Kidney (tissue), 22 donors: ENCODE measurements at places on chromosomes 3 and 15.
A peak's percentile ranks its signal among the peaks of the same experiment; 100 is the strongest.

DNA sequence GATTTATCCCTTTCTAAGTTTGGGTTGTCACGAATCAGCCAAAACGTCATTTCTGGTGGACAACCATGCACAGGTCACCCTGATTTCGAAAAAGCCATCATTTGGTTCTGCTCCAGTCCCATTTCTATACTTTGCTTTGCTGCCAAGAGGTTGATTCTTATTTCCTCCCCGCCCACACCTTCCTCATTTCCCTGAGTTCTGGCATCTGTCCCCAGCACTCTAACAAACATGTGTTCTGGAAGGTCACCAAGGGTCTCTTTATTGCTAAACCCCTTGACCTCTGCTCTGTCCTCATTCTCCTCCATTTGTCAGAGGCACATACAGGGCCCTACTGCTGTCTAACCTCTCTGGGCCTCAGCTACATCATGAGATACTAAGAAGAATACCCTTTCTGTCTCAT, 36.4 kb upstream of the PTPRG start:
- DNase-seq = no peak

DNA sequence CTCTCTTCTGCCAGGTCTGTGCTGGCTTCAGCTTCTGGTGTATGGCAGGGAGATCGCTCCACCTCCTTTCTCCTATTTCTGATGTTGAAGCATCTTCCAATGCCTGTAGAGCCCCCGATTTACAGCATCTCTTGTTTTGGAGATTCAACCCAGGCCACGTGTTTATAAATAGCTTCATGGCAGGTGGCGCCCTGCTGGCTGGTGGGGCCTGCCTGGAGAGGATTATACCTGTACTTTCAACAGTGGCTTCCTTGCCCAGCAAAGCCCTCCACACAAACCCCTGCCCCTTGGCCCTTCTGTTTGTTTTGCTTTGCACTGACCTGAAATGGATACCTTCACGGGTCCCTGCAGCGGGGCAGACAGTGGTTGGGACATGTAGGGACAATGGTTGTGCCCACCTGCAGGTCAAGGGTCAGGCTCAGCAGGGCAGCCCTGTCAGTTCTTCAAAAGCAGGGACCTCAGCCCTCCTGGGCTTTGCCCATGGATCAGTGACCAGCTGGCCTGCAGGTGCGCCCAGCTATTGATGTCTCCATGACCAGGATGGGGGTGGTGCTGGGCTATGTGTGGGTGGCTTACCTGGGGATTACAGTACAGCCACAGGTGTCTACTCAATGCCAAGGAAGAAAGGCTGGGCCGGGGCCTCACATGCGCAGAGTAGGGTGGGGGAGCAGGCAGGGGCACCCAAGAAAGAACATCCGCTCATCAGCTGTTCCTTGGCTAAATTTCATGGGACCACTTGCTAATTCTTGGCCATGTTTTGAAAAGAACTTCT, 112.7 kb upstream of the PRR23C start:
- peak; percentile 12 for DNase-seq

DNA sequence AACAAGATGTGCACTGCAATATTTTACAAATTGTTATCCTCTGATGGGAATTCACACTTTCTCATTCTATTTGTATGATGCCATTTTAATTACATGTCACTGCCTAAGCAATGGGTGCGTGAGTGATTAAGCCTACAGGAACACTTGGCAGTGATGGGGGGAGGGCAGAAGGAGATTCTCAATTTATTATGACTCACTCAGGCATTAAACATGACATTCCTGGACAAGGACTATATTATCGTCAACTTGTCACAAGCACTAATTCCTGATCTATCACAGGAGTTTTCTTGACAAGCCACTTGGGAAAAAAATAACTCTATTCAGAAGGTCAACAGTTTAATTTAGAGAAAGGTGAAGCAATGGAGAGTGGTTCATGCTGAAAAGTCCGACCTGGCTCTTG, 556.8 kb downstream of the NSUN3 start:
- DNase-seq = no peak

- no peak for DNase-seq
Observed at GRCh38 chr15:82300883-82301282, 38.3 kb downstream of the SAXO2 start.

DNA sequence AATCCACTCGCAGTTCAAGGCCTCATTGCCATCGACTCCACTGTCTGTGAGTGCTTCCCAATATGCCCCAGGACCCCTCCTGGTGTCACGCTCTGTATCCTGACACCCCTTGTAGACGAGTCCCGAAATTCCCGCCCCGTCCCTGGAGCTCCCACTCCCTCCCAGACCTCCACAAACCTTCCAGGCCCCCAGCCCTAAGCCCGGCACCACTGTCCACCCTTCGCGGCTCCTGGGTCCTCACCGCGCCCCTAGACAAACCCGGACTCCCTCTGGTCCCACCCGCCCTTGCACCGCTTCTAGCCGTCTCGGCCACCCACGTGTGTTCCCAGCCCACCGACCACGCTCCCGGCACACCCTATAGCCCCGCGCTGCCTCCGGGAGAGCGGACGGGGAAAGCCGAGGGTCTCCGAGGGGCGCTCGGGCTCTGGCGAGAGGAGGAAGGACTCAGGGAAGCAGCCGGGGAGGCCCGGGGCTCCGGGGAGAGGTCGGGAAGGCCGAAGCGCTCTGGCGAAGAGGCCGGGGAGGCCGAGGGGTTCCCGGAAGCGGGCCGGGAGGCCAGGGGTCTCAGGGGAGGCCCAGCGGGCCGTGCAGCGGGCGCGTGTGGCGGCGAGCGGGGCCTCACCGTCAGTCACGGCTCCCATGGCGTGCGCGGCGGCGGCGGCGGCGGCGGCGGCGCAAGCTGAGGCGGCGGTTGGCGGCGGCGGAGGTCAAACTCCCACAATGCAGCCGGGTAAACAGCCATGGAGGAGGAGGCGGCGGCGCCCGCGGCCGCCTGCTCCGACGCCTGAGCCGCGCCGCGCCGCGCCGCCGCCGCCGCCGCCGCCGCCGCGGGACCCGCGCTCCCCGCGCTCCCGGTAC, at the start of the genes ATXN7 and THOC7:
Gene ATXN7 (plus strand): TSS at position 718 of the 858 bp plus-strand sequence. CDS start 48,732 bp downstream, outside the sequence.
Gene THOC7 (minus strand): TSS at position 656 of the 858 bp plus-strand sequence. CDS start 15 bp downstream, at position 641.
- peak; percentile 72 for DNase-seq

- no peak for DNase-seq
Observed at GRCh38 chr15:43920254-43920600, 93.4 kb downstream of the WDR76 start.

GRCh38 chr3:117873249-117873600, 1161.4 kb downstream of the IGSF11 start:
- DNase-seq = peak; percentile 56

DNA sequence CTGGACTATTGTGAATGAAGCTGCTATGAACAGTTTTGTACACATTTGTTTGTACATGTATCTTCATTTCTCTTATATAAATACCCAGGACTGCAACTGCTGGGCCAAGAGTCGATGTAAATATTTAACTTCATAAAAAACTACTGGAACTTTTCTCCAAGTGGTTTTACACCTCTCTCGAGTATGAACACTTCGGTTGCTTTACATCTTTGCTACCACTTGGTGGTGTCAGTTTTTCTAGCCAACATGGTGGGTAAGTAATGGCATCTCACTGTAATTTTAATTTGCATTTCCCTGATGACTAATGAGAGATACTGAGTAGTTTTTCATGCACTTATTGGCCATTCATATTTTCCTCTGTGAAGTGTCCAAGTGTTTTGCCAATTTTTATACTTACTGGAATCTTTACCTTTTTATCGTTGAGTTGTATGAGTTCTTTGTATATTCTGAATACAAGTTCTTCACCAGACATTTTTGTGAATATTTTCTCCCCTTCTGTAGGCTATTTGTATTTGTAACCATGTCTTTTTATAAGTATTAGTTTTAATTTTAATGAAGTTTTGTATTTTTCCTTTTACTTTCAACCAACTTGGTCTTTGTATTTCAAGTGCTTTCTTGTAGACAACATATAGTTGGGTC, 44.4 kb downstream of the PCOLCE2 start:
- no peak for DNase-seq
